ENCODE measurements at places on chromosomes 12 and 14.

- DNase-seq: no peak
Observed at GRCh38 chr12:5259523-5259922, 172.4 kb upstream of the NTF3 start.

GRCh38 chr12:20011200-20011599, 357.1 kb upstream of the PDE3A start:
- no peak for DNase-seq

DNA sequence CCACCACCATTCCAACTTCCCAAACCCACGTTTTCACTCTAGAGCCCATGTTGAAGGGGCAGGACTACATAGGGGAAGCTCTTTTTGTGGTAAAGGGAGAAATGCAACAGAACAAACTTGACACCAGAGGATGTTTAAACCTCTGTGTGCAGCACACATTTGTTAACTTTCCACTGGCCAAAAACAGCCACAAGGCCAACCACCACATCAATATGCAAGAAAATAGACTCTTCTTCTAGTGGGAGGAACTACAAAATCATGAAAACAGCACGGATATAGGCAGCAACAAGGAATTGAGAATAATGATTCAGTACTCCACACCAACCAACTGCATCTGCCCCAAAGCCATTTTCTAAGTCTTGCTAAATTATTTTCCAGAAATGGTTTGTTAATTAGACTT, 66.3 kb upstream of the CEP83 start:
- DNase-seq: peak; percentile 24

- DNase-seq: no peak
Observed at GRCh38 chr12:68065687-68066086, 76.4 kb downstream of the IFNG-AS1 start.

GRCh38 chr12:83082690-83083276, 396.1 kb downstream of the TMTC2 start:
- no peak for DNase-seq

- DNase-seq: no peak
Observed at GRCh38 chr14:24913746-24914145, 136.2 kb downstream of the STXBP6 start.

DNA sequence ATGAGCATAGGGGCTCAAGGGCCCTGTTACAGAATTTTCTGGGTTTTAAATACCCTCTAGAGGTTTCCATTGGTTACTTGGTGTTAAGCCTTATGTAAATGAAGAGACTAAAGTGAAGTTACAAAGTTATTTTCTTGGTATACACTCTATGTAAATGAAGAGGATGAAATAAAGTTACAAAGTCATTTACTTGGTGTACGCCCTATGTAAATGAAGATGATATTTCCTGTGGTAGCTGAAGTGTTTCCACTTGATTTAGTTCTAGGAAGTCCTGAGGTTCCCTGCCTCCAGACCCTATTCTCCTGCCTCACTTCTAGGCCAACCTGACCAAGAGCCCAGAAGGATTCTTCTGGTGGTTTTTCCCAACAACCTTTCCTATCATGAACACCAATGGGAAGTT, 126.1 kb downstream of the SPTSSA start:
- DNase-seq: no peak

GRCh38 chr12:120394483-120395367, 25.8 kb upstream of the MSI1 start:
- no peak for DNase-seq

DNA sequence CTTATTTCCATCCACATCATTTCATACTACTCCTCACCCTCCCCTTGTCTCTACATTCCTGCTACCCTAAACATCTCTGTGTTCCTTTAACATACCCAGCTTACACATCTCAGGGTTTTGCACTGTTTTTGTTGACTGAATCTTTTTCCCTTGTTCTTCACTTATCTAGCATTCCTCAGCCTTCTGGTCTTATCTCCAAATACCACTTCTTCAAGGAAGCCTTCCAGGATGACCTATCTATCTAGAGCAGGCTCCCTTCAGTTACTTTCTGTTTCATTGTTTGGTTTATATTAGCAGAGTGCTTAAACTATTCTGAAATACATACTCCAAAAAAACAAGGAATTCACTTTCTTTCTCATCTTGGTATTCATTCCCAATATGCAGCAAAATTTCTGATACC, 353.1 kb downstream of the NAV3 start:
- no peak for DNase-seq

GRCh38 chr14:26959437-26959836, 361.6 kb upstream of the NOVA1 start:
- DNase-seq: no peak

GRCh38 chr14:32400480-32400879, 71.4 kb downstream of the AKAP6 start:
- no peak for DNase-seq

DNA sequence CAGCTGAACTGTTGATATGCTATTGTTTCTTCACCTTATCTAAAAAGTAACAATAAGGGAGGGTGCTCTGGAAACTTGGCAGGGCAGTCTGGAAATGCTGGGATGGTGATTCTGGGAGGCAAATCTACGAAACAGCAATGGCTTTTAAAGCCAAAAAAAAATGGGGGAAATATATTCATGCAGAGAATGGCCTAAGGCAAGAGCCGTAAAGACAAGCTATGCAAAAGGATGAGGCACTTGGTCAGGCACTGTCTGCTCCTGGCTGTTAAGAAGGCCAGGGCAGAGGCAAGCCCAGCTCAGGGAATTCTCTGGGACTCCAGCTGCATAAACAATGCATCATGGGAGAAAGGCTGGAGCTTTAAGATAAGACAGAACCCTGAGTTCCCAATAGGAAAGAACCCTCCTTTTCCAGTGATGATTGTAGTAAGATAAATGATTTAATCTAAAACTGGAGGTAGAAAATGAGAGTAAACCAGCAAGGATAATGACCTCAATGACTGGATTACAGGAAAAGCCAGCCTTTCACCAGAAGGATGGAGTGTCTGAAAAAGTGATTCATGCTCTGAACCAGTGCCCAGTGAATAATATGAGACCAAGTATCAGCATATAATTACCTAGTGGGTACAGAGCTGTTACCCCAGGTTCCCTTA, 46.0 kb downstream of the ITPR2 start:
- no peak for DNase-seq

GRCh38 chr12:3291939-3292338, 199.1 kb upstream of the PRMT8 start:
- DNase-seq: no peak

- DNase-seq: no peak
Observed at GRCh38 chr14:93914278-93914677, 12.9 kb upstream of the FAM181A start.

DNA sequence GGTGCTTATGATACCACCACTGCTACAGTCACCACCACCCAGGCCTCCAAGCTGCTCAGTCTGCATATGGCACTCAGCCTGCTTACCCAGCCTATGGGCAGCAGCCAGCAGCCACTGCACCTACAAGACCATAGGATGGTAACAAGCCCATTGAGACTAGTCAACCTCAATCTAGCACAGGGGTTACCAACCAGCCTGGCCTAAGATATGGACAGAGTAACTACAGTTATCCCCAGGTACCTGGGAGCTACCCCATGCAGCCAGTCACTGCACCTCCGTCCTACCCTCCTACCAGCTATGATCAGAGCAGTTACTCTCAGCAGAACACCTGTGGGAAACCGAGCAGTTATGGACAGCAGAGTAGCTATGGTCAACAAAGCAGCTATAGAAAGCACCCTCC, 55.1 kb downstream of the BRMS1L start:
- no peak for DNase-seq

GRCh38 chr14:59394268-59394667, 70.9 kb downstream of the GPR135 start:
- no peak for DNase-seq

DNA sequence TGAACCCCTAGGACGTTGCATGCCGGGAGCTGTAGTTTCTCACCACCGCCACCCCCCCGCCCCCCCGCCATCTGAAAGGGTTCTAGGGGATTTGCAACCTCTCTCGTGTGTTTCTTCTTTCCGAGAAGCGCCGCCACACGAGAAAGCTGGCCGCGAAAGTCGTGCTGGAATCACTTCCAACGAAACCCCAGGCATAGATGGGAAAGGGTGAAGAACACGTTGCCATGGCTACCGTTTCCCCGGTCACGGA, 501 bp upstream of the HSP90B1 start:
- no peak for DNase-seq

DNA sequence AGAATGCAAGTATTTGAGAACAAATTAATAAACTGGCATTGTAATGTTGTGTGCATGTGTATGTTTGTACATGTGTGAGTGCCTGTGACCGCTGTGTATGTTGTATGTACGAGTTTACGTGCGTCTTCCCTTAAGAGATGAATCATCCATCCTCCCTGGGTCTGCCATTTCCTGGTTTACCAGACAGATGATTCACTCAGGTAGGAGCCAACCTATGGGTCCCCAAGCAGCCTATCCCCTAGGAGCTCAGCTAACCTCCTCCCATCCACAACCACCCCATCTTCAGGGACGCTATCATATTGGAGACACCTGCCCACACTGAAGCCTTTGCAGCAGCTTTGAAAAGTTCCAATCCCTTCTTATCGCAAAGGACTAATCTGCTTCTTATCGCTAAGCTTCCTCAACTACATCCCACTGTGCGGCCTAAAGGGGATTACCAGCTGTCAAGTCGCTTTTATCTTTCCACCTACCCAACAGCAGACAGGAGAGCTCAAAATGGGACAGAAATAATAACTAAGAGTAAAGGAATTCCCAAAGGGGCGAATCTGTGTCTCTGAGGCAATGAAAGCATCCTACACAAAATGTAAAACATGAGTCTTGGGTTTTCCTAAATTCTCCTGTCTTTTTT, 81.5 kb upstream of the TMCC3 start:
- no peak for DNase-seq

DNA sequence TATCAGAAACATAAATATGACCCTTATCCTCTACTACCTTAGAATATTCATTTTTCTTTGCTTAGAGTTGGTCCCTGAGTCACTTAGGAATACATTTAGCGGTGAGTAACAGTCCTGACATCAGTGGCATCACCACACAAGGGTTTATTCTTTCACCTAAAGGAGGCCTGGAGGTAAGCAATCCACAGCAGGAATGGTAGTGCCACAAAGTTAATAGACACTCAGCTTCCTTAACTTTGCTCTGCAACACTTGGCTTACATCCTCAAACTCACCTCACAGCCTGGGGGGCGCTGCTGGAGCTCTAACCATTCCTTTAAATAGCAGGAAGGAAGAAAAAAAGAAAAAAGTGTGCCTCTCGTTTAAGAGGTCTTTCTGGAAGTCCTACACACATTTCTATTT, 29.1 kb downstream of the BBOF1 start:
- DNase-seq: no peak

- DNase-seq: no peak
Observed at GRCh38 chr12:52525661-52526499, 5.7 kb upstream of the KRT5 start.

GRCh38 chr12:82723093-82723492, 36.4 kb downstream of the TMTC2 start:
- DNase-seq: no peak

GRCh38 chr12:99093166-99093565, 448.1 kb downstream of the APAF1 start:
- DNase-seq: no peak

- no peak for DNase-seq
Observed at GRCh38 chr14:55248411-55248810, 22.8 kb upstream of the FBXO34 start.

DNA sequence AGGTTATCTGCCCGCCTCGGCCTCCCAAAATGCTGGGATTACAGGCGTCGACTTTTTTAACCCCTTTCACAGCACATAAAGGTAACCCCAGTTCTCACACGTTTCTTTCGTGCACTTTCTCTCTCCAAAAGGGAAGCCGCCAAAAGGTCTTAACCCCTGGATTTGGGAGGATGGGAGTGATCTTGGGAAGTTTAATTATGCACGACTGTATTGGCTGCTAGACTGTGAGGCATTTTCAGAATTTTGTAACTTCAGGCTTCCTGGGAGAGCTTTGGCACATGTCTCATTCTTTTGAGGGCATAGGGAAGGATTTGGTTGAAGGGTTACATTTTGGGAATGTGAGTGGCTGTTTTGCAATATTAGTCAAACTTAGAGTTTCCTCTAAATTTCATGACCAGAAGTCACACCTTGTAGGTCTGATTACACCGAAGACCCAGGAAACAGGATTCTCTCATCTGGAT, 1.4 kb upstream of the SMARCC2 start:
- DNase-seq: no peak

GRCh38 chr12:5295996-5296395, 135.9 kb upstream of the NTF3 start:
- DNase-seq: no peak

DNA sequence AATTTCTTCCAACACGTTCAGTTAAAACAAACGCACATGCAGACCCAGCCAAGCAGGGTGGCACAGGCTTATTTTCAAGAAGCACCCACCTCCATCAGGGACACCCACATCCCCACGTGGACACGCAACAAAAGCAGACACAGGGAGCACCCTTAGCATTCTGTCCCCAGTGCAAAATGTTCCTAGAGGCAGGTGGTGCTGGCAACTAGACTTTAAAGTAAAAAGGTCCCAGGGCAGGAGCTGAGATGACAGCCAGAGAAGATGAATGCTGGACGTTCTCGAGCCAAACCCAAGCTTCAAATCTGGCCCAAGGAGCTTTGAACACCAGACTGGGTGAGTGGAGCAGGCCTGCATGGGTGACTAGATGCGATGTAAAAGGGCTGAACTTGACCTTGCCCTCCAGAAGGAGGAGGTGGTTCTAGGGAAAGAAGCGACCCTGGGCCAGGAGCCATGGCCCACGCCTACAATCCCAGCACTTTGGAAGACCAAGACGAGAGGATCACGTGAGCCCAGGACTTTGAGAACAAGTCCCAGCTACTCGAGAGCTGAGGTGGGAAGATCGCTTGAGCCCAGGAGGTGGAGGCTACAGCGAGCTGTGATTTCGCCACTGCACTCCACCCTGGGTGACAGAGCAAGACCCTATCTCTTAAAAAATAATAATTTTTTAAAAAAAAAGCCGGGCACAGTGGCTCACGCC, 47.3 kb downstream of the KDM2B start:
- no peak for DNase-seq

- DNase-seq: no peak
Observed at GRCh38 chr14:105883066-105884005, 357.0 kb downstream of the TMEM121 start.

DNA sequence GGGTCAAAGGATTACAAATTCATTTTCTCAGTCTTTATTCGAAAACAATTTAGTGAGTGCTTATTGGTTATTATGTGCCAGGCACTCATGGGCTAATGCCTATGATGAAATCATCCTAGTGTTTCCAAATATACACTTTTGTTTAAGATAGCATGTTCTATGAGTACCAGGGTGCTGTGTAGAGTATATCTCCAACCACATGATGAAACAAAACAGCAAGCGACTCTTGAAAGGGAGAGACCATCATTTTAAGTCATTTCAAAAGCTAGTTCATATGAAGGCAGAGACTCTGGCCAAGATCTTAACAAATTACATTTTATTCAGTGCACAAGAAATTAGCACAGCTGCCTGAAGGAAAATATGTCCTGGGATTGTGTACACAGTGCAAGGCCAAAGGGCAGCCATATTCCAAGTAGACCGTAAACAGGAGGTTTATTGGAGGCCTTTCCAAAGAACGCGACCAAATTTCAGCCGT, 204.2 kb downstream of the EFCAB11 start:
- no peak for DNase-seq

DNA sequence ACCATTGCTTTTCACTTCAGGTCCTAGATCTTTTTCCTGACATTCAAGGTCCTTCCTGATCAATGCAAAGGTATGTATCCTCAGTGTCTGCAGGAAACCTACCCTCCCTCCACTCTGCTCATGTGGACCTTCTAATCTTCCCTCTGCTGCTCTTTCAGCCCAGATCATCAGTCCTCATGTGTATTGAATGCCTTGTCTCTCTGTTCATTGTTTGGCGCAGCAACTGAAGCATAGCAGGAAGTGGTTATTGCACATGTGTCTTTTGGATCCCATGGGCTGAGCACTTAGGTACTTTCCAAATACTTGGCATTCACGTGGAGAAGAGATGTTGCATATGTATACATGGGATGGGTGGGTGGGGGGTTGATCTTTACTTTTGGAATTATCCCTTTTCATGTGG, 4.3 kb upstream of the NIN start:
- DNase-seq: peak; percentile 13
